ENCODE measurements at places on chromosomes 4 and X.

GRCh38 chrX:108892501-108892900, 156.1 kb upstream of the IRS4 start:
- DNase-seq, result no peak

GRCh38 chr4:38769857-38770256, 12.9 kb downstream of the TLR10 start:
- peak; percentile 66 for DNase-seq

DNA sequence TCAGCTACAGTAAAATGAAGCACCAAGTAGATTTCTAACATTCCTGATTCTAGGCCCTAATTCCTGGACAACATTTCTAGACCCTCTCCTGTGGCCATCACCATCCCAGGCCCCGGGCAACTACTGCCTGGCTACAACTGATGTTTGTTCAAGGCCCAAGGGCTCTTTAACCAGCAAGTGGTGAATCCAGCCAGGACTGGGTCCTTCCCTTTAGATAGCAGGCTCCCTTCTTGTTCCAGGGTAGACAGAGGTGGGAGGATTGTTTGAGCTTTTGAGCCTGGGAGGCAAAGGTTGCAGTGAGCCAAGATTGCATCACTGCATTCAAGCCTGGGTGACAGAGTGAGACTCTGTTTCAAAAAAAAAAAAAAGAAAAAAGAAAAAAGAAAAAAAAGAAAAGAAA, 12.7 kb upstream of the AADAT start:
- DNase-seq, result no peak

- DNase-seq, result no peak
Observed at GRCh38 chrX:33204889-33205288, 6.5 kb downstream of the DMD start.

GRCh38 chrX:139877710-139878414, 55.0 kb downstream of the ATP11C start:
- no peak for DNase-seq
